ENCODE measurements at places on chromosomes 6 and 20. TPM values are rescaled to one million over a fixed set of nuclear protein-coding genes. Genes with fewer than 3 reads are reported as not detected.

- H3K36me3 ChIP-seq: no peaks in the 10 kb centered on the region
- no peaks in the 10 kb centered on the region for H3K27me3 ChIP-seq
- H3K27ac ChIP-seq: no peak overlapping the region
- H3K4me1 ChIP-seq: peaks cover 4% of the 10 kb centered on the region
These were observed 185.0 kb upstream of the PDE10A start for GRCh38 chr6:165848086-165848426.

- DNase-seq: no peak
- no peak overlapping the region for H3K4me3 ChIP-seq
- no peaks in the 10 kb centered on the region for H3K36me3 ChIP-seq
These were observed 143.2 kb downstream of the CEBPB start for GRCh38 chr20:50333812-50334211.

DNA sequence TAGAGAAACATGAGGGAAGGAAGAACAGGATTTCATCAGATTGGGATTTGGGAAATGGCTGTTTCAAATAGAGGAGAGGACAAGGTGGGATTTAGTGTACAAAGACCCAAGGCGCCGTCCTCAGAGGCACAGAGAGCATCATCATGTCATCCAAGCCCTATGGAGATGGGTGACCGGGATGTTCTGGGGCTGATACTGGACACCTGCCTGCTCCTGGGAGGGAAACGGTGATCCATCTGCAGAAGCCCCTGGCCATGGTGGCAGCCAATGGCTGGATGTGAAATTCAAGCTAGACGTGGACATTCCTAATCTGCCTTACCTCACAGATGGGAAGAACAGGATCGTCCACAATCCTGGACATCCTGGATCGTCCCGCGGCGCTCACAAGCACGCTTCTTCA, 12.7 kb downstream of the NKX2-2 start:
- peaks cover 15% of the 10 kb centered on the region for H3K27me3 ChIP-seq
- H3K4me1 ChIP-seq: peaks cover 13% of the 10 kb centered on the region
- no peak overlapping the region for H3K27ac ChIP-seq
- no peak for DNase-seq
- no peak overlapping the region for H3K4me3 ChIP-seq
- no peaks in the 10 kb centered on the region for H3K36me3 ChIP-seq

CD93 gene
- 24.5 TPM for total RNA-seq

BPIFB4 gene
- total RNA-seq: not detected

DNA sequence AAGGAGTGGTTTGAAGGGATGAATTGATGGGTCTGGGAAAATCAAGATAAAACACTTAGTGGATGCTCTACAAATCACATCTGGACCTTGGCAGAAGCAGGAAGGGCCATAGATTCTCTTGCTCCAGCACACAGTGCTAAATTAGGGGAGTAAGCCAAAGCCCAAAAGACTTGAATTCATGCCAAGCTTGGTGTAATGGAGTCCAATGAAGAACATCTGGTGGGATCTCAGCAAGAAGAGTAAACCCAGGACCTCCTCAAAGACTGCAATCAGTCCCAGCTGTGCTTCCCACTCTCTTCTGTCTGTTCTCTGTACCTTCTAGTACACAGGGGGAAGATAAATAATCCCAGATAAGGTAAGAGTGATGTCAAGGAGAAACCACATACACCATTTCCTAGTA, 683.4 kb downstream of the RNF144B start:
- no peaks in the 10 kb centered on the region for H3K4me1 ChIP-seq
- no peaks in the 10 kb centered on the region for H3K36me3 ChIP-seq
- no peak for DNase-seq
- no peaks in the 10 kb centered on the region for H3K27me3 ChIP-seq
- no peak overlapping the region for H3K27ac ChIP-seq
- no peak overlapping the region for H3K4me3 ChIP-seq

KCNK17 gene
- total RNA-seq: not detected

BFSP1 gene
- total RNA-seq: 2.7 TPM

DNA sequence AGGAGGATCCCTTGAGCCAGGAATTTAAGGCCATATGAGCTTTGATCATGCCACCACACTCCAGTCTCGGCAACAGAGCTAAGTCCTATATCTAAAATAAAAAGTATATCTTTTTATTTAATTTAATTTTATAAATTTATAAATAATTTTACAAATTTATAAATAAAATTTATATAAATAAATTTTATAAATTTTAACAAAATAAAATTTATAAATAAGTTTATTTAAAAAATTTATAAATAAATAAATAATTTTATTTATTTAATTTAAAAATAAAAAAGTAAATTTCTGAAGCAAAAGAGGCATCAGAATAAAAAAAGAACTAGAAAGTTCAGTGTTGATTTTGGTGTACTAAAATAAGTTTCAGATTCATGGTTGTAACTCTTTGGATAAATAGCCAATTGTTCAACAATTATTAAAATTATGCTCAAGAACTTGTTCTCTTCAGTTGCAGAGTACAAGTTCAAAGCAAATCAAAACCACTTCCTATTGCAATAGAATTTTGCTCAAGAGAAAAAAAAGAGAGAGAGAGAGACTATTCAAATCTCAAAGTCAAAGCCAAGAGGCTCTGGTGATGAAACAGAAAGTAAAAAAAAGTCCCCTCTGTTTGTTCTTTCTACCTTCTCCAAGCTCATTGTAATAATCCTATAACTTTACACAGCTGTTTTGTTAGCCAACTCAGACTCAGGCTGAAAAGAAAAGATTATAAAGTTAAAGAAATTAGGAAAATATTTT, 547.5 kb upstream of the ADGRB3 start:
- DNase-seq: no peak
- H3K4me3 ChIP-seq: no peak overlapping the region
- no peak overlapping the region for H3K27ac ChIP-seq
- no peaks in the 10 kb centered on the region for H3K4me1 ChIP-seq
- H3K27me3 ChIP-seq: no peaks in the 10 kb centered on the region

DNA sequence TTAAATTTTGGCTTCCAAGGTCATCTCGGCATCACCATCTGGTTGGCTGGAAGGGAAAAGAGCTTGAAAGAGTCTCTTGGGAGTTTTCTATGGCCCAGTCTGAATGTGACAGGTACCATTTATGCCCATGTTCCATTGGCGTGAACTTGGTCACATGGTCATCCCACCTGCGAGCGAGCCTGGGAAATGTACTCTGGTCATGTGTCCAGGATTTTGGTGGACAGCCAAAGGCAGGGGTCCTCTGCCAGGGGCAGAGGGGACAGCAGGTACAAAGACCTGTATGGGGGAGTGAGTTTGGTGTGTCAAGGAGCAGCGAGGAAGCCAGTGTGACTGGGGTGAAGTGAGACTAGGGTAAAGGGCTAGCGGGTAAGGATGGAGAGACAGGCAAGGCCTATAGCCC, 112.6 kb downstream of the CDC5L start:
- H3K4me1 ChIP-seq: peaks cover 6% of the 10 kb centered on the region
- no peaks in the 10 kb centered on the region for H3K27me3 ChIP-seq
- no peaks in the 10 kb centered on the region for H3K36me3 ChIP-seq
- no peak overlapping the region for H3K4me3 ChIP-seq

- no peak overlapping the region for H3K27ac ChIP-seq
- peaks cover 36% of the 10 kb centered on the region for H3K4me1 ChIP-seq
- no peaks in the 10 kb centered on the region for H3K36me3 ChIP-seq
- DNase-seq: no peak
These were observed 1.6 kb downstream of the FBXO5 start for GRCh38 chr6:152981219-152981618.

RAB22A gene
- 18.7 TPM for total RNA-seq

TMEM74B gene
- total RNA-seq: 0.71 TPM

DNA sequence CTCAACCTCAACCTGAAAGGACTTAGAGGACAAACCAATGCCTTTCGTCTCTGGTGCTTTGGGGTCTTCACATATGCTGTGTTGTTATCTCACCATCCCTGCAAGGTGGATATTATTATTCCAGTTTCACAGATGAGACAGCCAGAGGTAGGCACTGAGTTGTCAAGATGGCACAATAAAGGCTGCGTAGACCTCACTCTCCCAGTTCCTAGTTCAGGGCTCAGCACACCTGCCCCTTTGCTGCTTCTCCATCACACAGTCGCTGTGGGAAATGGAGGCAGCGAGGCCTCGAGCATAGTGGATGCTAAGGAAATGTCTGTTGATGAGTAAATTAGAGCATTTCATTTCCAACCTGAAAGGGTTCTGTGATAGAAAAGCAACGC, 22.0 kb downstream of the FOXP4 start:
- peaks cover 15% of the 10 kb centered on the region for H3K4me1 ChIP-seq
- H3K36me3 ChIP-seq: peaks cover 34% of the 10 kb centered on the region
- no peaks in the 10 kb centered on the region for H3K27me3 ChIP-seq
- no peak overlapping the region for H3K27ac ChIP-seq

GRCh38 chr6:3428700-3429099, 28.1 kb downstream of the SLC22A23 start:
- H3K4me1 ChIP-seq: peaks cover 16% of the 10 kb centered on the region
- DNase-seq: no peak
- no peak overlapping the region for H3K27ac ChIP-seq
- no peaks in the 10 kb centered on the region for H3K27me3 ChIP-seq
- H3K4me3 ChIP-seq: no peak overlapping the region
- no peaks in the 10 kb centered on the region for H3K36me3 ChIP-seq

DNA sequence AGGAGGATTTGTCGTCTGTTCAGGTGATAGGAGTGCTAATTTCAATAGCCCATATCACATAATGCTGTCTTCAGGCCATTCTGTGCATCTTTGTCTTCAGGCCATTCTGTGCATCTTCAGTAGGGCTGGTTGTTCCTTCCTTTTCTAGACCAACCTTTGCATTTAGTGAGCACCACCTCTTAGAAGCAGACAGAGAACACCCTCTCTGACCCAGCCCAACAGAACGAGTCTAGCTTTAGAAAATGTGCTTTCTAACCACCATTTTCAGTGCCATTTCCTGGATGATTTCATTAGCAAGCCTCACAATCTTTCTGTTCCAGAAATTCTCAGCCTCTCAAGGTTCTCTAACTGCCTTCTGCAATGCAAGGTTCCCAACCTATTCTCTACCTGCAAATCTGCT, 215.3 kb upstream of the KCNQ5 start:
- DNase-seq: no peak
- H3K27ac ChIP-seq: no peak overlapping the region
- H3K4me1 ChIP-seq: no peaks in the 10 kb centered on the region

DNA sequence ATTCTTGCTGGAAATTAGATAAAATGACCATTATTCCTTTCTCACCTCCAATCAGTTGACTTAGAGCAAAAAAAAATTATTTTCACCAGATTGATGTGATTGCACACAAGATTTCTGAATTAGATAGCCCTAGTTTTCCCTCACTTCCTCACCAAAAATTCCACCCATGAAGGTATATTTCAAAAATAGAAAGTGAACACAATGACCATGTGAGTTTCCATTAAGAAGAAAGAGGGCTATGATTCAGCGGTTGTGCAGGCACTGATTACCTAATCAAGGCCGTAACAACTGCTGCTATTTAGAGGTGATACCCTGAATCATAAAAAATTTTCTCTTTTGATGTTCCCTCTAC, 19.5 kb upstream of the RALGAPA2 start:
- peaks cover 15% of the 10 kb centered on the region for H3K4me1 ChIP-seq
- no peaks in the 10 kb centered on the region for H3K27me3 ChIP-seq
- H3K36me3 ChIP-seq: no peaks in the 10 kb centered on the region

CRIP3 gene
- total RNA-seq: not detected

DNA sequence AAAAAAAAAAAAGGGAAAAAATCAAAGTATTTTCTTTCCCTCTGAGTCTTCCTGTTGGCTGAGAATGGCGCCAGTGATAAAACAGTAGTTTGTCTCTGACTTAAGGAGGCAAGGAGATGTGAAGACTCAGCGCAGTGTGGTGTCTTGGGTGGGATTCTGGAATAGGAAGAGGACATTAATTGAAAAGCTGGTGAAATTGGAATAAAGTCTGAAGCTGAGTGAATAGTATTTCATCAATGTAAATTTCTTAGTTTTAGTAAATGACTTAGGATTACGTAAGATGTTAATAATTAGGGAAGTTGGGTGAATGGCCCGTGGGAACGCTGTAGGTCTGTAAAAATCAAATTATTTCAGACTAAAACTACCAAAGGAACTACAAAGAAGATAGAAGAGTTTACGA, 122.8 kb upstream of the ZNF217 start:
- DNase-seq: no peak
- H3K27me3 ChIP-seq: no peaks in the 10 kb centered on the region
- no peaks in the 10 kb centered on the region for H3K36me3 ChIP-seq
- H3K27ac ChIP-seq: no peak overlapping the region
- H3K4me3 ChIP-seq: no peak overlapping the region
- no peaks in the 10 kb centered on the region for H3K4me1 ChIP-seq

DNA sequence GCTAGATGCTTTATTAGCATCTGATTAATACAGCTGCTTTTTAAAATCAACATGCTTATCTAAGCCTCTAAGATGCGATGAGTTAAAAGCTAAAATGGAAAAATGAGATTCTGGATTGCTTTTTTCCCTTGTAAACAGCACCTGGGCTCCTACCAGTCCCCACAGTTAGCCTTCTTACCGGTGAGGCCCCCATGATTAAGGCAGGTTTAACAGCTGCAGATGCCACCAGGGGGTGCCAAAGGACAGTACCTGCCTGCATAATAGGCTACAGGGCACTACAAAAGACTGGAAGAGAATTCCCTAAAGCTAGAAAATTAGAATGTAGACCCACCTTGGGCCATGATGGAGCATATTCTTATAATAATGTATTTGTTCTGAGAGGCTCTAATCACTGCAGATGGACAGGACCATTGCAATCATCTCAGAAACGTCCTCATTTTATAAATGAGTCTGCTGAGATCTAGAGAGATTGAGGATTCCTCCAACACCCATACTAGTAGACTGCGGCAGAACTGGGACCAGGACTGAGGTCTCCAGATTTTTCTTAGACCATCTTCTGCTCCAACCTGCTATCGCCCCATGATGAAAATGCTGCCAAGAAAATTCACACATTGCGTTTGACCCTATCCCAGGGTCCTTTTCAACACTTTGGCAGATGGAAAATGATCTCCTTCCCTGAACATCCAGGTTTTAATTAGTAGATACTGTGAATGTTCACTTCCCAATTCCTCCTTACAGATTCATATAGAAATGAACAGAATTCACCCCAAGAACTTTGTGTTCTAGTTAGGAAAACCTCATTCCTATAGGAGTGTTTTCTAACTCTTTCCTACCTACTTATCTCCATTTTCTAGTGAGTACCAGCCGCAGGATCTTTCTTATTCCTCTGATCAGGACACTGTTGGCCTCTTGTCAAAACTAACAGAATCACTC, 148.8 kb downstream of the RPS12 start:
- H3K36me3 ChIP-seq: no peaks in the 10 kb centered on the region
- H3K4me1 ChIP-seq: peaks cover 15% of the 10 kb centered on the region
- no peak for DNase-seq
- H3K27ac ChIP-seq: no peak overlapping the region
